Cerebellar nuclear complex (tissue), 1 donor: ENCODE measurements at places on chromosomes 4 and X.

GRCh38 chr4:85774000-85774399, 299.1 kb downstream of the ARHGAP24 start:
- no peak for DNase-seq

- DNase-seq = no peak
Measured at GRCh38 chr4:154927126-154927680, 146.1 kb downstream of the RBM46 start.

GRCh38 chr4:79235095-79235494, 90.8 kb downstream of the NAA11 start:
- no peak for DNase-seq

DNA sequence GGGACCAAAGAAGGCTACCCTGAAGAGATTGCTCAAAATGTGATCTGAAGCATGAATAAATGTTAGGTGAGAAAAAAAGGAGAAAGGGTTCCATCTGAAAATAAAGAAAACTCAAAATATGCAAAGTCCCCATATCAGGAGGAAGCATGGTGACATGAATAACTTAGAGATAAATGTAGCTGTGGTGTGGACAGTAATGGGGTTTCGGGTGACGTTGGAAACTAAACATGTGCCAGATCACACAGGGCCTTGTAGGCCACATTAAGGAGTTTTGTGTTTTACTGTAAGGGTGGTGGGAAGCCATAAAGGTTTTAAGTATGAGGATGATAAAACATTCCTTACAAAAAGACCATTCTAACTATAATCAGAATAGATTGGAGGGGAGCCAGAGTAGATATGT, 40.3 kb upstream of the ACSL4 start:
- DNase-seq = no peak

- DNase-seq = no peak
Measured at GRCh38 chr4:108937066-108937465, 174.2 kb upstream of the ETNPPL start.

- DNase-seq = no peak
Measured at GRCh38 chr4:20351360-20352162, 99.9 kb downstream of the SLIT2 start.
